ENCODE measurements at places on chromosomes 16 and 17. TPM values are rescaled to one million over a fixed set of nuclear protein-coding genes. Genes with fewer than 3 reads are reported as not detected.

Gene KRTAP9-8
- total RNA-seq, result not detected

Gene KLHDC4
- 23.7 TPM for total RNA-seq

Gene SLC9A5
- total RNA-seq, result 1.8 TPM

Gene DRC3
- total RNA-seq, result 1.1 TPM

Gene KRT32
- total RNA-seq, result 0.06 TPM

Gene GAST
- not detected for total RNA-seq

Gene USP43
- 1.7 TPM for total RNA-seq

Gene ZG16
- not detected for total RNA-seq

Gene RTN4RL1
- 0.83 TPM for total RNA-seq

Gene EVPLL
- total RNA-seq, result not detected

Gene ELP5
- total RNA-seq, result 50.3 TPM

- DNase-seq, result no peak
These were observed 9.2 kb upstream of the SRRM2 start for GRCh38 chr16:2743007-2743810.

GRCh38 chr16:30395992-30396585 is 869 bp downstream of the ZNF48 start:
- no peak for DNase-seq

GRCh38 chr17:81367171-81367570 is 28.1 kb upstream of the BAHCC1 start:
- no peak for DNase-seq

- no peak for DNase-seq
These were observed at the start of gene NTN3 for GRCh38 chr16:2471016-2471652. TSS of gene NTN3 (plus strand) at chr16:2471297. CDS start at chr16:2471702, 405 bp downstream.

DNA sequence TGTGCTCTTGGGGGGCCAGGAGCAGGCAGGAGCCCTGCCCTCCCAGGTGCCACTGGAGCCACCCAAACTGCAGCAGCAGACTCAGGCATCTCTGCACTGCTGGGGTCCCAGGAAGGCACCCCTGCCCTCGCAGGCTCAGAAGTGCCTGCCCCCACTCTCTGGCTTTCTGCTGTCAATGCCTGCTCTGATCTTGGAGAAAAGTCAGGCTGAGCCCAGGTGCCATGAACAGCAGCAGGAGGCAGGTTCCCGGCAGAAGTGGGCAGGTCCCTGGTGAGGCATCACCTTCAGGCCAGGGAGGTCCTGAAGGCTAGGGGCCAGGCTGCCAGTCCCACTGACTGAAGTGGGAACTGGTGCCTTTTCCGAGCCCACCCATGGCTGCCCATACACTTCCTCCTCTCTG is 106.5 kb downstream of the MGAT5B start:
- no peak for DNase-seq

DNA sequence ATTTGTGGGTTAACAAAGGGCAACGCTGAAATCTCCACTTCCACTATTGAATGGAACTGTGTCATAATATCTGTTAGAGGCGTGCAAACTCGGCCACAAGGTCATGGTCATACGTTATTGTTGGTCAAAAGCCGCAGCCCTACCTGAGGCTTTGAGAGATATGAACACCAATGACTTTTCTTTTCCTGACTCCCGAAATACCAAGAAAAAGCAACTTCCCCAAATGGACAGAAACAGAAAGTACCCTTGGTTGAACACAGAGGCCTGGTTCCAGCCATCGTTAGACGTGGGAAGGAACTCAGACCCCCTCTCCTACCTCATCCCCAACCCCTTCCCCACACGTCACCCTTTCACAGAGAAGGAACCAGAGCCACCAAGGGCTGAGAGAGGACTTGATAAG is 1.4 kb upstream of the PIK3R5 start:
- no peak for DNase-seq

GRCh38 chr17:69042308-69042707 is 18.4 kb downstream of the ABCA9 start:
- DNase-seq, result no peak

DNA sequence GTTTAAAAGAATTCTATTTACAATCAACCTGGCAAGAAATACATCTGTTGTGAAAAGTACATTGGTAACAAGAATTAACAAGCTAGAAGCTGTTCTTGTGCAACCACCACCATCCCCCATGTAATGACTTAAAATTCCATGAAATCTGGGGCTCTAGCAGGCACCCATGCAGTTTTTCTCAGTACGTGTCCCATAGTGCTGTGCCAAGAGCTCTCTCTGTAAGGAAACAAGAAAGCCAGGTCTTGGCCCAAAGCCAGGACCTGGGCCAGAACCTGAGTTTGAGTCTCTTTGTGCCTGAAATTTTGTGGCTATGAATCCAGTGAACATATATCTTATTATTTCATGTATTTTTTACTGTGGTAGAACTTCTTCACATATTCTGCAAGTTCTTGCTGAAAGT is 46.6 kb downstream of the NUP93 start:
- no peak for DNase-seq

DNA sequence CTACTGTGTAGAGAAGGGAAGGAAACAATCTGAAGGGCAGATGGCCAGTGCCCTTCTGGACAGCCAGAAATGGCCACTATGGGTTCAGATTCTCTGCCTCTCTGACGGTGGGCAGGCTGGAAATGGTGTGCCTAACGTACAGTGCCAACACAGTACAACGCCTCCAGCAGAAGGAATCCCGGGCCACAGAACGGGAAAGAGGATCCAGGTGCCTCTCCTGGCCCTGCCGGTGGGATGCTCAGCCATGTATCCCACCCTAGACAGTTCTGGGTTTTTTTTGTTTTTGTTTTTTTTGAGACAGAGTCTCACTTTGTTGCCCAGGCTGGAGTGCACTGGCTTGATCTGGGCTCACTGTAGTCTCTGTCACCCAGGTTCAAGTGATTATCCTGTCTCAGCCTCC is 71.5 kb downstream of the SLC5A11 start:
- no peak for DNase-seq

DNA sequence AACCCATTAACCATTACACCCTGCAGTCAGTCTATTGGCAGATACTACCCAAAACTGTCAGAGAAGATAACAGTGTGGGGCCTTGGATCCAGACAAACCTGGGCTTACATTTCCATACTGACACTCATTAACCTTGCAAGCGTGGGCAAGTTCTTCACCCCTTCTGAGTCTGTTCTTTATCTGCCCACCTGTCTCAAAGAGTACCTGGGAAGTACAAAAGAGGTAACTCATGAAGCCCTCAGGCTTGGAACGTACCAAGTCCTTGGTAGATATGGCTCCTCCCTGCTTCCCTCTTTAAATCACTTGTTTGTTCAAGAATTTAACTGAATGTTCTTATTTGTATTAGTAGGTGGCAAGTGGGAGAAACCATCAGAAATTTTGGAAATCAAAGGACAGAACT is 2.5 kb upstream of the IGSF6 start:
- DNase-seq, result no peak

DNA sequence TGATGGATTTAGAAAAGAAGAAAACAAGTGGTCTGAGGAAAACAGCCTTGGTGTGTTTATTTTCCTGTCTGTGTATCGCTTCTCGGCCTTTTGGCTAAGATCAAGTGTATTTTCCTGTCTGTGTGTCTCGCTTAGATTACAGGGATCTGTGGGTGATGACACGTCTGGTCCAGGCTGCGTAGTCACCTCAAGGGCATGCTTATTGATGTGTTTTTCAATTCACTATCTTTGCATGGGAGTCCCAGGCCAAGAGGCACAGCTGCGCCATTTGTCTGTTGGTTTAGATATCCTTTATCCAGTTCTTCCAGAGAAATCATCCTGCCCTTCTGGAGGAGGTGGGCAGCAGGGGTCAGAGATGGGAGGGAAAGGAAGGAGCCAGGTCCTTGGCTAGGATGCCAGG is 47.1 kb upstream of the STH start:
- no peak for DNase-seq

DNA sequence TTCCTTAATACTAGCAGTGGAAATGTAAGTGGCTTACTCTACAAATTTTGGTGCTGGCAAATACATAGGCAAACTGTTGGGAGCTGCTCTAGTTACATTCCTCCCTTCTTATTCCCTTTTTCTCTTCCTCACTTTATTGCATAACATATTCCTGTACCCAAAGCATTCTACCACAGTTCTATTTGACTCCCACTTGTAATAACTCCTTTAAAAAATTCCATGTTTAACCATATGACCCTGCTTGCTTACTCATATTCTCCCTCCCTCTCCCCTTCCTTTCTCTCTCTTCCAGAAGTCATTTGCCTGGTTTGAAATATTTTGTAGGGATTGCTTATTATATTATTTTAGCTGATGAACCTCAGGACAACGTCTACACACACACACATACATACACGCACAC is 22.7 kb downstream of the NQO1 start:
- no peak for DNase-seq

GRCh38 chr17:32915245-32915644 is 12.7 kb upstream of the TMEM98 start:
- no peak for DNase-seq

Data from Daoy (cell line).